ENCODE measurements at places on chromosomes 12 and 14.

DNA sequence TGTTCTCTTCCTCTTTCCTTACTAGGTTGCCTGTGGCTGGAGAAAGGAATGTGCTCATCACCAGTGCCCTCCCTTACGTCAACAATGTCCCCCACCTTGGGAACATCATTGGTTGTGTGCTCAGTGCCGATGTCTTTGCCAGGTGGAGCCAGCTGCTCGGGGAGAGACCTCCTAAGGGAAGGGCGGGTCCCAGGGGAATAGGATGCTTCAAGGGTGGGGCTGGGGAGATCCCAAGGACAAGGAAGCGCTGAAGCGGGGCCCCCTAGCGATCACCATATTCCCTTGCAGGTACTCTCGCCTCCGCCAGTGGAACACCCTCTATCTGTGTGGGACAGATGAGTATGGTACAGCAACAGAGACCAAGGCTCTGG, 10.2 kb downstream of the MARS1 start:
- no peaks in the 10 kb centered on the region for H3K4me1 ChIP-seq
- peaks cover 53% of the 10 kb centered on the region for H3K36me3 ChIP-seq
- DNase-seq = no peak
- H3K4me3 ChIP-seq = no peak overlapping the region
- no peaks in the 10 kb centered on the region for H3K27me3 ChIP-seq
- H3K27ac ChIP-seq = no peak overlapping the region

- H3K36me3 ChIP-seq = peaks cover 48% of the 10 kb centered on the region
- DNase-seq = no peak
- H3K4me1 ChIP-seq = no peaks in the 10 kb centered on the region
- H3K27ac ChIP-seq = no peak overlapping the region
- no peaks in the 10 kb centered on the region for H3K27me3 ChIP-seq
Observed at GRCh38 chr12:124381456-124382296, 86.8 kb downstream of the RFLNA start.

DNA sequence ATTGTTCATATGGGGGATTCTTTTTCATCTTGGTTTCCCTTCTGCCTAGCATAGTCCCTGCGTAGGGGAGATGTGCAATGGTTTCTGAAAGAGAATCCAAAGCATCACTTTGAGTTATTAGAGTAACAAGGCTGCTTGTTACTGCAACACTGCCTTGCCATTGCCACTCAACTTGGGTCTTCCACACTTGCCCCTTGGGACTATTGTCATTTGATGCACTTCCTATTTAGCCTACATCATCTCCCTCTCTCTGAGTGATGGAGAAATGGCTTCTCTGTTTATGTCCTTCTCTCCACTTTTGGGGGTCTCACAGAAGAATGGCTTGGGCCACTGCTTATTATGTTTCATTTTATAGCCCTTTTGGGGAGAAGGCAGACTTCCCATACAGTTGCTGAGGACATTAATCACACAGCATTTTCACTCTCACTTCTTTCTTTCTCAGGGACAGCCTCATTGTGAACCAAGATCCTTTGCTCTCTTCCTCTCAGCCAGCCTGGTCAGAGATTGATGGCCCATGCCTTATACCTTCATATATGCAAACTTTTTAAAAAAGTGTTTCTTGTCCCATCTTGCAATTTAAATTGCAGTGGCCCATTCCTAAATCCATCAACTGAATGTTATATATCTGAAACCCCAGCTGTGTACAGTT, 50.8 kb upstream of the POC1B start:
- no peak overlapping the region for H3K27ac ChIP-seq
- H3K36me3 ChIP-seq = no peaks in the 10 kb centered on the region
- DNase-seq = no peak
- no peaks in the 10 kb centered on the region for H3K27me3 ChIP-seq
- H3K4me1 ChIP-seq = no peaks in the 10 kb centered on the region

GRCh38 chr12:100554608-100555077, 18.8 kb upstream of the GAS2L3 start:
- no peaks in the 10 kb centered on the region for H3K27me3 ChIP-seq
- DNase-seq = no peak
- no peaks in the 10 kb centered on the region for H3K36me3 ChIP-seq
- H3K27ac ChIP-seq = no peak overlapping the region
- H3K4me3 ChIP-seq = no peak overlapping the region

GRCh38 chr12:21413369-21414277, 23.8 kb upstream of the PYROXD1 start:
- no peak overlapping the region for H3K27ac ChIP-seq
- no peaks in the 10 kb centered on the region for H3K27me3 ChIP-seq
- no peak for DNase-seq
- no peaks in the 10 kb centered on the region for H3K36me3 ChIP-seq
- no peaks in the 10 kb centered on the region for H3K4me1 ChIP-seq
- no peak overlapping the region for H3K4me3 ChIP-seq

GRCh38 chr12:10075451-10075850, 23.3 kb downstream of the CLEC1A start:
- no peak overlapping the region for H3K27ac ChIP-seq
- no peaks in the 10 kb centered on the region for H3K4me1 ChIP-seq
- H3K27me3 ChIP-seq = no peaks in the 10 kb centered on the region
- no peaks in the 10 kb centered on the region for H3K36me3 ChIP-seq

- peaks cover 68% of the 10 kb centered on the region for H3K36me3 ChIP-seq
- no peak overlapping the region for H3K27ac ChIP-seq
- H3K27me3 ChIP-seq = no peaks in the 10 kb centered on the region
- no peaks in the 10 kb centered on the region for H3K4me1 ChIP-seq
Observed at GRCh38 chr12:111645433-111645832, 40.3 kb downstream of the BRAP start.
